ENCODE measurements at places on chromosomes 5 and 9. TPM values are rescaled to one million over a fixed set of nuclear protein-coding genes. Genes with fewer than 3 reads are reported as not detected.

GRCh38 chr5:112634166-112634565, 103.5 kb upstream of the APC start:
- no peaks in the 10 kb centered on the region for H3K27me3 ChIP-seq
- H3K27ac ChIP-seq = no peak overlapping the region
- no peaks in the 10 kb centered on the region for H3K4me1 ChIP-seq
- no peaks in the 10 kb centered on the region for H3K36me3 ChIP-seq
- no peak for DNase-seq

GRCh38 chr9:34653151-34654072, 1.4 kb downstream of the IL11RA start:
- DNase-seq = no peak
- no peak overlapping the region for H3K27ac ChIP-seq
- peaks cover 6% of the 10 kb centered on the region for H3K4me1 ChIP-seq
- peaks cover 17% of the 10 kb centered on the region for H3K36me3 ChIP-seq
- no peaks in the 10 kb centered on the region for H3K27me3 ChIP-seq

DNA sequence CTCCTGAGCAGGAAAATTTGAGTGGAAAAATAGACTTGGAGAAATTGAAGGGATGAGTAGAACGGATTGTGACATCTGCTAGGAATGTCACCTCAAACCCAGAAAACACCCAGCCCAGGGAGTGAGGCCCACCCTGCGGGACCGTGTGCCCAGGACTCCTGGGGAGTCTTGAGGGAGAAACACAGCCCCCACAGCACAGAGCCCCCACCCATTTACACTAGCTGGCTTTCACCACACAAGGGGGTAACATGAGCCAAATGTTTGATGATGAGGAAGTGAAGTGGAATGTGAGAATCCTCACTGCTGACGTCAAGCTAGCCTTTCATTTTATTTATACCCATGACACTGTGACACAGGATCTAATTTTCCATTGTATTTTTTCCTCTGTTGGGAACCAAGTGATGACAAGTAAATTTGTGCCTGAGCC, 42.8 kb upstream of the PDE8B start:
- no peaks in the 10 kb centered on the region for H3K36me3 ChIP-seq
- DNase-seq = no peak
- no peaks in the 10 kb centered on the region for H3K27me3 ChIP-seq
- H3K27ac ChIP-seq = no peak overlapping the region
- no peak overlapping the region for H3K4me3 ChIP-seq

GRCh38 chr5:14105718-14106410, 37.3 kb upstream of the TRIO start:
- H3K27me3 ChIP-seq = no peaks in the 10 kb centered on the region
- H3K27ac ChIP-seq = no peak overlapping the region

GRCh38 chr9:7973123-7973522, 173.5 kb upstream of the DMAC1 start:
- H3K4me1 ChIP-seq = no peaks in the 10 kb centered on the region
- no peak overlapping the region for H3K4me3 ChIP-seq
- no peak for DNase-seq

DNA sequence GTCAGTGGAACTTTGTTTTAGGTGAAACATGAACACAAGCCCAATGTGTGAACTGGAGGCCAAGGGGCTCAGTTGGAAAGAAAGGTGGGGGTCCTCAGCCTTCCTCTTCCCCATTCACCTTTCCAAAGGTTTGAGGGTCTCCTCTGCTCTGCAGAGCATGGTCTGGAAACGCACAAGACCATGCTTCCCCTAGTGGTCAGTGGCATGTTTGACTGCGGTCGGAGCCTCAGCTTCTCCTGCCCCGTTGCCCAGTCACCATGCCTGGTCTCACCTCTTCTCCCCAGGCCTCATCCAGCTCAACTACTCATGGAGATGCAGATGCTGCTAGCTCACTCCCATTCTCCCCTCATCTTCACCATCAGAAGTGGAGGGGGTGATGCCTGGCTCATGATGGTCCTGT, 340.3 kb downstream of the GADD45G start:
- no peak overlapping the region for H3K27ac ChIP-seq
- no peak for DNase-seq
- 0 out of 2 replicates have a peak, but pooled peaks cover 3% of the 10 kb centered on the region for H3K4me1 ChIP-seq

DNA sequence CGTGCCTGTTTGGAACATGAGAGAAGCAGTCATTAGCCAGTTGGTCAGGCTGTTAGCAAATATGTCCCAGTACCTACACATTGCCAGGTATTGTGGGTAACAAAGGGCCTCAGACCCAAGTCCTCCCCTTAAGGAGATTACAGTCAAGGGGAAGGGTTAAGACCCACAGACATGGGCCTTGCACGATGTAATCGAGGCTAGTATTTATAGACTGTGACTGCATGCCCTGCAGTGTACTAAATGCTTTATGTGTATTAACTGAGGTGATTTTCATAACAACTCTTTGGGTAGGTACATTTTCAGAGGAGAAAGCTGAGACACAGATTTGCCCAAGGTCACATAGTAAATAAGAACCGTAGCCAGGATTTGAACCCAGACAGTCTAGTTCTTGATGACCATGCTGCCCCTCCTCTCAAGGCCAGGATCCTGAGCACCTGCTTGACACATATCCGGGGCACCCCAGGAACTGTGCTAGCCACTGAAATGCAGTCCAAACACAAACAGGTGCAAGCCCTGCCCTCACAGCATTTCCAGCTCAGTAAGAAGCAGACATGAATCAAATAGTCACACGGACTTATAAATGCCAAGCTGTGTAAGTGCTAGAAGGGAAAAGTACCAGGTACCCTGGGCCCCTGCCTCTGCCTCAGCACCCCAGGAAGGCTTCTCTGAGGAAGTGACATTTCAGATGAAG, 32.0 kb upstream of the GRPEL2 start:
- no peak overlapping the region for H3K4me3 ChIP-seq
- H3K36me3 ChIP-seq = no peaks in the 10 kb centered on the region
- no peaks in the 10 kb centered on the region for H3K27me3 ChIP-seq
- no peak for DNase-seq
- H3K4me1 ChIP-seq = peaks cover 6% of the 10 kb centered on the region

DNA sequence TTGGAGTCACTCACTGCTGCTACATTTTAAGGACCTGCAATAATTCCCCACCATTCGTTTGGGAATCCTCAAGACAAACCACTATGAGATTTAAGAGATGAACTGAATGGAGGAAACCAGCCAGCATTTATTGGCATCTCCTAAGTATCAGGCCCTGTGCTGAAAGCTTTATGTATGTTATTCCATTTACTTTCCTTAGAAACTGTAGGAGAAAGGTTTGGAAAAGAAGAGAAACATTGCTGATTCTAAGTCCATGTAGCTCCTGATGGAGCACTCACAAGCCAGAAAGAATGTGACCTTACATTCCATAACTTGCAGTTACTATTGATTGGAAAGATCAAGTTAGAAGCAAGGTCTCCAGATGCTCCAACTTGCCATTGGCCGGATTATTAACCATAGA, 267.4 kb downstream of the GAS1 start:
- no peaks in the 10 kb centered on the region for H3K27me3 ChIP-seq
- no peak for DNase-seq
- H3K27ac ChIP-seq = no peak overlapping the region
- H3K36me3 ChIP-seq = no peaks in the 10 kb centered on the region

DNA sequence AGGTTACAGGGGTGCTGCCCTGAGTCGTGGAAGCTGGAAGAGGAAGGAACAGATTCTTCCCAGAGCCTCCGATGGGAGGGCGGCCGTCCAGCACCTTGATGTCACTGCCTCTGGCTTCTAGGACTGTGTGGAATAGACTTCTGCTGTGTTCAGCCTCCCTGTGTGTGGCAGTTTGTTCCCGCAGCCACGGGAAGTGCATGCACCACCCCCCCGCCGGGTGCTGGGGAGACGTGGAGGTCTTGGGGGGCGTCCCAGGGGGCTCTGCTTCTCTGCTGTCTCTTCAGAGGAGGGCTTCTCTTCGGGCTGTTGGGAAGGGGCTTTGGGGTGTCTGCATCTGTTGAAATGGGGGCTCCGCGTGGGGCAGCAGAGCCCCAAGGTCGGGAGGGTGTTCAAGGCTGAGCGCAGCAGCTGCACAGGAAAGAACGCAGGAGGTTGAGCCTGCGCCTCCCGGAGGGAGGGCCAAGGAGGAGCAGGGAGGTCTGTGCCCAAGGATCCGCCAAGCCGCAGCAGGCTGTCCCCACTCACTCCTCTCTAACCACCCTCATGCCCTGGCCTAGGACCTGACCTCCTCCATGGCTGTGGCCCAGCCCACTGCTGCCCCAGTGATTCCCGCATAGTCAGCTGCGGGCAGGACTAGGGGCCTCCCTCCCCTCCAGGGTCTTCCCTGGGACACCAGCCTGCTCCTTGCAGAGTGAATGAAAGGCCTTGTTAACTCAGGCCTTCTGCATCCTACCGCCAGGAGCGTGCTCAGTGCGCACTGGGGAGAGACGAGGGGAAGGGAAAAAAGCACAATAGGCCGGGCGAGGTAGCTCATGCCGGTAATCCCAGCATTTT, 45.0 kb downstream of the ROPN1L start:
- H3K4me1 ChIP-seq = peaks cover under 1% of the 10 kb centered on the region
- no peak for DNase-seq
- no peaks in the 10 kb centered on the region for H3K36me3 ChIP-seq
- no peaks in the 10 kb centered on the region for H3K27me3 ChIP-seq
- H3K27ac ChIP-seq = no peak overlapping the region

- H3K27ac ChIP-seq = no peak overlapping the region
- peaks cover 28% of the 10 kb centered on the region for H3K4me1 ChIP-seq
- DNase-seq = no peak
- no peak overlapping the region for H3K4me3 ChIP-seq
- H3K36me3 ChIP-seq = no peaks in the 10 kb centered on the region
- no peaks in the 10 kb centered on the region for H3K27me3 ChIP-seq
These were observed 581 bp upstream of the SARDH start for GRCh38 chr9:133738640-133739225.

- no peaks in the 10 kb centered on the region for H3K36me3 ChIP-seq
- no peaks in the 10 kb centered on the region for H3K27me3 ChIP-seq
- DNase-seq = no peak
- no peak overlapping the region for H3K4me3 ChIP-seq
- no peaks in the 10 kb centered on the region for H3K4me1 ChIP-seq
These were observed 415.7 kb downstream of the ZNF608 start for GRCh38 chr5:124330595-124331220.

GRCh38 chr5:57193757-57194413, 20.0 kb downstream of the GPBP1 start:
- no peak overlapping the region for H3K27ac ChIP-seq
- DNase-seq = no peak
- no peaks in the 10 kb centered on the region for H3K27me3 ChIP-seq
- H3K36me3 ChIP-seq = no peaks in the 10 kb centered on the region

DNA sequence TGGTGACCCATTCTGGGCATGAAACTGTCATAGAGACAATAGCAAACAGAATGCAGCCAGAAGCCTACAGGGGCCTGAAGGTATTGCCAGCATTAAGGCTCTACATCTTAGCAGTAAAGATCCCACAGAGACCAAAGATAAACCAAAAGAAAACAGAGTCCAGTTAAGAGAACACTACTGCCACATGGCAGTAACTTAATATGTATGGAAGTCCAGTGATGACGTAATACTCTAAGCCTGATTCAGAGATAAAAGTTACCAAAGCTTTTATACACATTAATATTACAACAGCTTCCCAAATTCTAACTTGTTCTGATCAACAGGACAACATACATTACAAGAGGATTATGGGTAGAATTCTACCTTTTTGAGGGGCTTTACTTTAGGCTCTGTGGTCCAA, 371.5 kb downstream of the PRELID2 start:
- no peaks in the 10 kb centered on the region for H3K27me3 ChIP-seq
- H3K27ac ChIP-seq = no peak overlapping the region
- no peak for DNase-seq
- no peaks in the 10 kb centered on the region for H3K4me1 ChIP-seq

- no peak overlapping the region for H3K4me3 ChIP-seq
- DNase-seq = no peak
- H3K4me1 ChIP-seq = 0 out of 2 replicates have a peak, but pooled peaks cover 2% of the 10 kb centered on the region
These were observed 157.3 kb downstream of the SPOCK1 start for GRCh38 chr5:137341831-137342230.

- no peak overlapping the region for H3K27ac ChIP-seq
- peaks cover 4% of the 10 kb centered on the region for H3K27me3 ChIP-seq
- H3K4me3 ChIP-seq = no peak overlapping the region
These were observed 144.7 kb upstream of the IER5L start for GRCh38 chr9:129322641-129323375.

DNA sequence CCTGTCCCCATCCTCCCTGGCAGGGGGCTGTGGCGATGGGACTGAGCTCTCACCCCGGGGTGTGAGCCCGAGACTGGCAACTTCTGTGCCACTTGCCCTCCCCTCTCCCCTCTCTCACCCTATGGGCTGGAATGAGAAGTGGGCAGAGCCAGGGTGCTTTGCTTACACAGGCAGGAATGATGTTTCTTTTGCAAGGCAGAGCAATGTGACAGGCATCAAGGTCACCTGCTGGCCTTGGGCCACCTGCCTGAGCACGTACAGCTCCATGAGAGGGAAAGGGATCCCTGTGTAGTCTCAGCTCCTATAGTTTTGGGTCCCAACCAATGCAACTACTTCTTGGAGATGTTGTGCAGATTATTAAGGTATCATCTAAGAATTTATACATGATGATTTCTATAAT, 252.8 kb upstream of the DAP start:
- no peak overlapping the region for H3K27ac ChIP-seq
- no peak for DNase-seq
- no peak overlapping the region for H3K4me3 ChIP-seq
- no peaks in the 10 kb centered on the region for H3K4me1 ChIP-seq

GRCh38 chr9:63859475-63860215, 1425.4 kb downstream of the FOXD4L5 start:
- no peak overlapping the region for H3K4me3 ChIP-seq
- no peak overlapping the region for H3K27ac ChIP-seq
- no peaks in the 10 kb centered on the region for H3K27me3 ChIP-seq
- no peak for DNase-seq
- no peaks in the 10 kb centered on the region for H3K36me3 ChIP-seq

GRCh38 chr9:115362640-115363039, 244.7 kb upstream of the TNC start:
- H3K36me3 ChIP-seq = no peaks in the 10 kb centered on the region
- no peak for DNase-seq
- no peak overlapping the region for H3K27ac ChIP-seq
- no peak overlapping the region for H3K4me3 ChIP-seq
- no peaks in the 10 kb centered on the region for H3K4me1 ChIP-seq
- H3K27me3 ChIP-seq = no peaks in the 10 kb centered on the region

- no peaks in the 10 kb centered on the region for H3K4me1 ChIP-seq
- peaks cover 29% of the 10 kb centered on the region for H3K27me3 ChIP-seq
- H3K4me3 ChIP-seq = no peak overlapping the region
- H3K36me3 ChIP-seq = no peaks in the 10 kb centered on the region
These were observed 152.2 kb upstream of the SLC12A2 start for GRCh38 chr5:127931396-127931795.

KIF12 gene
- 3.4 TPM for total RNA-seq

CDO1 gene
- total RNA-seq = 25.4 TPM

CDH10 gene
- not detected for total RNA-seq

PCDHGA9 gene
- total RNA-seq = 1.1 TPM

EIF4E1B gene
- total RNA-seq = 0.63 TPM

MTMR12 gene
- total RNA-seq = 49.3 TPM

CACNA1B gene
- total RNA-seq = 5.7 TPM

SAP30L gene
- 26.3 TPM for total RNA-seq

SLC44A1 gene
- total RNA-seq = 71.2 TPM

BTNL9 gene
- 0.89 TPM for total RNA-seq

PCDHA11 gene
- 6.9 TPM for total RNA-seq

LCP2 gene
- total RNA-seq = 0.26 TPM

SPINK4 gene
- total RNA-seq = not detected

KYAT1 gene
- total RNA-seq = 30.4 TPM

HRH2 gene
- 9.3 TPM for total RNA-seq

NDST1 gene
- total RNA-seq = 70.1 TPM

HBEGF gene
- 2.8 TPM for total RNA-seq

Data from H1 (cell line).